ENCODE measurements at places on chromosomes 1 and 21. TPM values are rescaled to one million over a fixed set of nuclear protein-coding genes. Genes with fewer than 3 reads are reported as not detected.

OR2M7 gene
- not detected for total RNA-seq

CYP4A22 gene
- not detected for total RNA-seq

VSIG8 gene
- total RNA-seq: not detected

MCM3AP gene
- total RNA-seq: 63.6 TPM

IGSF3 gene
- total RNA-seq: under 0.01 TPM

LEPR gene
- 169 TPM for total RNA-seq

REG4 gene
- total RNA-seq: not detected

SHISA4 gene
- total RNA-seq: 27.1 TPM

- no peaks in the 10 kb centered on the region for H3K36me3 ChIP-seq
- DNase-seq: no peak
- H3K4me3 ChIP-seq: no peak overlapping the region
- H3K27ac ChIP-seq: no peak overlapping the region
- no peaks in the 10 kb centered on the region for H3K27me3 ChIP-seq
These were observed 20.7 kb downstream of the LHX9 start for GRCh38 chr1:197937892-197938291.

DNA sequence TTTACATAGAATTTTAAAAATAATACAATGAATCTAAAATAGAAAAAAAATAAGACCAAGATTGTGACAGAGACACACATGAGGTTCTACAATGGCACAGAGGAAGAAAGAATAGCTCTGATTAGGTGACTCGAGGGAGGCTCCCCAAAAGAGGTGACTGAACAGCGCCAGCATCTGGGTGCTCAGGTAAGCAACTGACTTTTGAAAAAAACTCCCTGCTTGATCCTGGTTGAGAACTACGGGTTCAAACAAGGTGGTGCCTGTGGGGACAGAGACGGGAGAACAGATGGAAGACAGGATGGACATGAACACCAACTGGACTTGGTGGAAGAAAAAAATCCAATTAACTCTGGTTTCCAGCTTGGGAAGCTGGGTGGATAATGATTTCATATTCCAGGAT lies 22.5 kb downstream of the BATF3 start:
- H3K27me3 ChIP-seq: no peaks in the 10 kb centered on the region
- no peaks in the 10 kb centered on the region for H3K36me3 ChIP-seq
- DNase-seq: no peak

DNA sequence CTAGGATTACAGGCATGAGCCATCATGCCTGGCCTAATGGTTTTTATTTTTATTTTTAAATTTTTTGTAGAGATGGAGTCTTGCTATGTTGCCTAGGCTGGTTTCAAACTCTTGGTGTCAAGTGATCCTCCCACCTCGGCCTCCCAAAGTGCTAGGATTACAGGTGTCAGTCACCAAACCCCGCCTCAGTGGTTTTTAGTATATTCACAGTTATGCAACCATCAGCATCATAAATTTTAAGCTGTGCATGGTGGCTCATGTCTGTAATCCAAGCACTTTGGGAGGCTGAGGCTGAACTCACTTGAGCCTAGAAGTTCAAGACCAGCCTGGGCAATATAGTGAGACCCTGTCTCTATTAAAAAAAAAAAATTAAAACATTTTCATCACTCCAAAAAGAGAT lies 28.6 kb downstream of the PIK3CD start:
- DNase-seq: no peak
- no peaks in the 10 kb centered on the region for H3K4me1 ChIP-seq
- H3K27me3 ChIP-seq: no peaks in the 10 kb centered on the region
- H3K4me3 ChIP-seq: no peak overlapping the region

- no peaks in the 10 kb centered on the region for H3K36me3 ChIP-seq
- no peaks in the 10 kb centered on the region for H3K4me1 ChIP-seq
- no peak overlapping the region for H3K27ac ChIP-seq
- no peak overlapping the region for H3K4me3 ChIP-seq
- DNase-seq: no peak
These were observed 16.7 kb upstream of the DISP1 start for GRCh38 chr1:222798116-222798515.

DNA sequence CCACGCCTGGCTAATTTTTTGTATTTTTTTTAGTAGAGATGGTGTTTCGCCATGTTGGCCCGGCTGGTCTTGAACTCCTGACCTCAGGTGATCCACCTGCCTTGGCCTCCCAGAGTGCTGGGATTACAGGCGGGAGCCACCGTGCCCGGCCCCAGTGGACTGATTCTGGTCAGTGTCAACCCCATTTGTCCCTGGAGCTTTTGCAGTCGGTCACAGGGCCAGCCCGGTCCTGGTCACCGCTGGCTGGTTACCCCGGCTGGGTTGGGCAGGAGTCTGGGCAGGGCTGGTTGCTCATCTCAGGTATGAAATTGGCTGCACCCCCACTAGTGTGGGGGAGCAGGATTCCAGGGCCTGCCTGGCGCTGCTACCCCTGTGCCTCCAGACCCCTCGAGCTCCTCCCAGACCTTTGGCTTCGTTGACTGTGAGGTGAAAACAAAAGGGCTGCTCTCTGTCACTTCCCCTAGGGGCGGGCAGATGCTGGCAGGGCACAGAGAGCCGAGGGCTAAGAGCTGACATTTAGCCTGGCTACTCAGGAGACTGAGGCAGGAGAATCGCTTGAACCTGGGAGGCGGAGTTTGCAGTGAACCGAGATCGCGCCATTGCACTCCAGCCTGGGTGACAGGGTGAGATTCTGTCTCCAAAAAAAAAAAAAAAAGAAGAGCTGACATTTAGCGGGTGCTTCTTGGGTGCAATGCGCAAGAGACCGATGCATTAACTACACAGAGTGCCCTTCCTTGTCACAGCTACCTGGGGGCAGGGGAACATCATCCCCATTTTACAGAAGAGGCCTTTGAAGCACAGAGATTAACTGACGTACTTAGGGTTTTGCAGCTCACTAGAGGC lies 10.6 kb downstream of the TNFRSF1B start:
- no peaks in the 10 kb centered on the region for H3K36me3 ChIP-seq
- H3K27me3 ChIP-seq: no peaks in the 10 kb centered on the region
- peak overlapping the region; percentile 96 for H3K27ac ChIP-seq

- no peak overlapping the region for H3K4me3 ChIP-seq
- no peaks in the 10 kb centered on the region for H3K36me3 ChIP-seq
- H3K27me3 ChIP-seq: no peaks in the 10 kb centered on the region
- H3K4me1 ChIP-seq: peaks cover 8% of the 10 kb centered on the region
These were observed 17.2 kb downstream of the PTAFR start for GRCh38 chr1:28159243-28159642.

DNA sequence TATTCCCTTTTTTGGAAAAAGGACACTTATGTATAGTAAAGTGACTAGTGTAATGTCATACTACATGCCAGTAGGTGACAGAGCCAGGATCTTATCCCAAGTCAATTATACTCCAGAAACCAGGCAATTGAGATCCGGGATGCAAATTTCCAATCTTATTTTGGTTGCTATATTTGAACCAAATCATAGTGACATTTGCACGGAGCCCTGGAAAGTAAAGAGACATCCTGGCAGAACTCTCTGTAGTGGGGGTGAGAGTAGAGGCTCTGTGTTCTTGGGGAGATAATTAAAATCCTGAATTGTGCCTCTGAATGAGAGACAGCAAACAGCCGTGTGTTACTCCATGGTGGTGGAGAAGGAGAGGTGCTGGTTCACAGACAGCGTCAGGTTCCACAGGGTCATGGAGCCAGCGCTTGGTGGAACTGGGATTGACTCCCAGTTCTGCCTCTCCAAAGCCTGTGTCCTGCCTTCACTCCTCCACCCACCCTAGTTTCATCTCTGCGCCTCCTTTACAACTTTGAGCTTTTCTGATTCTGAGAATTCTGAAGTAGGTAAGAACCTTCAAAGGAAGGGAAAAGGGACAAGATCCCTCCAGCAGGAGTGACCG lies 432.3 kb downstream of the PTPRU start:
- no peaks in the 10 kb centered on the region for H3K36me3 ChIP-seq
- H3K4me3 ChIP-seq: no peak overlapping the region
- H3K4me1 ChIP-seq: no peaks in the 10 kb centered on the region
- H3K27ac ChIP-seq: no peak overlapping the region

- no peaks in the 10 kb centered on the region for H3K27me3 ChIP-seq
- DNase-seq: peak; percentile 97
- H3K4me3 ChIP-seq: peak overlapping the region; percentile 80
These were observed 677 bp downstream of the AGPAT3 start for GRCh38 chr21:43865540-43866259.

DNA sequence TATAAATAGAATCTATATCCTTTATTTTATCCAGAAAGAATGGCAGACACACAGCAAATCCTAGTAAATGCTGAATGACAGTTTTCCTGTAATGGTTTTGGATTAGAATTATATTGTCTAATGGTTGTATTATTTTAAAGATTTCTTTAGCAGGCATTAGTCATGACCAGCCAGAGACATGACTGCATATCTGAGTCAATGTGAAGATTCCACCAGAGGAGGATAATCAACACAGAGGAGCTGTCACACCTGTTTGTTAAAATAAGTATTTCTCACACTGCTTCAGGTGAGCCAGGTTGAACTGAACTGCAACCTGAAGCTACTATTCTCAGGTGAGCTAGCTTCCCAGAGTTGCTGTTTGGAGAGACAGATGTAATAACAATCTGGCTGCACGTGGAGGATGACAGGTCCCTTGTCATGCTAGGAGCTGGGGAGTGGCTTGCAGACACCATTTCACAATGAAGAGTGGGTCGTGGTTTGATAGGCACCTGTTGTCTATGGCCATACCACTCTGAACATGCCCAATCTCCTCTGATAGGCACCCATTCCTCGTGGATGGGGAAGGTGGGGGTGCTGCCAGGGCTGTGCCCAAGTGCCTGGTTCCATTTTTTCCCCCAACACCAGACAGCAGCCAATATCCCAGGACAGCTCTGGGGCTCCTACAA lies 94.3 kb downstream of the KCNJ6 start:
- H3K27ac ChIP-seq: no peak overlapping the region
- H3K4me3 ChIP-seq: no peak overlapping the region
- H3K4me1 ChIP-seq: peaks cover 11% of the 10 kb centered on the region
- H3K36me3 ChIP-seq: no peaks in the 10 kb centered on the region

GRCh38 chr1:117046781-117047180 lies 13.3 kb upstream of the TTF2 start:
- no peaks in the 10 kb centered on the region for H3K36me3 ChIP-seq
- no peak overlapping the region for H3K4me3 ChIP-seq
- peaks cover under 1% of the 10 kb centered on the region for H3K4me1 ChIP-seq

- no peaks in the 10 kb centered on the region for H3K4me1 ChIP-seq
- no peak overlapping the region for H3K4me3 ChIP-seq
- no peaks in the 10 kb centered on the region for H3K27me3 ChIP-seq
These were observed 51.3 kb downstream of the PCNX2 start for GRCh38 chr1:233244183-233244582.
